ENCODE measurements at places on chromosomes 2 and 18.

GRCh38 chr2:10009811-10010781 is 33.3 kb upstream of the KLF11 start:
- DNase-seq, result no peak

GRCh38 chr2:156077041-156077742 is 255.3 kb downstream of the NR4A2 start:
- no peak for DNase-seq

- no peak for DNase-seq
Measured at GRCh38 chr18:332007-332406, 64.2 kb upstream of the THOC1 start.

- DNase-seq, result no peak
Measured at GRCh38 chr2:1801541-1801940, 57.2 kb upstream of the PXDN start.

GRCh38 chr18:39051013-39051412 is 1485.4 kb upstream of the CELF4 start:
- DNase-seq, result no peak

DNA sequence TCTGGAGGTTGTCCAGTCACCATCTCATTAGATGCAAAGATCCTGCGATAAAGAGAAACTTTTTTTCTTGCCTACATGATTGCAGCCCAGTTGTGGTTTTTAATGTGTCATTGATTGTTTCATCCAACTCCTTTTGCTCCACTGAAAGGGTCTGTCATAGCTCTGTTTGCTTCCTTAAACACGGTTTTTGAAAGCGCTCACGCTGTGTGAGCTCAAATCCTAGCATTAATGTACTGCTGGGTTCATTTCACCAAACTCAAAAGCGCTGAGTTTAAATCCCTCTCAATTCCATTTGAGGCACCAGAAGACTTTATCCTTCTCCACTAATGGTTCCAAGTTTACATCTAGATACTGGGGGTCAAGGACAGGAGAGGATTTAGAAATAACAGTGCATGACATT is 53.6 kb downstream of the CDK15 start:
- no peak for DNase-seq

- DNase-seq, result no peak
Measured at GRCh38 chr2:39737661-39738060, 41.4 kb downstream of the THUMPD2 start.
